Umbilical cord (tissue), 2 donors: ENCODE measurements at places on chromosomes 4 and X.

- DNase-seq, result no peak
Measured at GRCh38 chr4:1227816-1228215, 21.1 kb downstream of the CTBP1 start.

GRCh38 chr4:96524311-96524875, 684.5 kb downstream of the PDHA2 start:
- no peak for DNase-seq

GRCh38 chr4:121339307-121339706, 41.5 kb downstream of the QRFPR start:
- DNase-seq, result no peak

DNA sequence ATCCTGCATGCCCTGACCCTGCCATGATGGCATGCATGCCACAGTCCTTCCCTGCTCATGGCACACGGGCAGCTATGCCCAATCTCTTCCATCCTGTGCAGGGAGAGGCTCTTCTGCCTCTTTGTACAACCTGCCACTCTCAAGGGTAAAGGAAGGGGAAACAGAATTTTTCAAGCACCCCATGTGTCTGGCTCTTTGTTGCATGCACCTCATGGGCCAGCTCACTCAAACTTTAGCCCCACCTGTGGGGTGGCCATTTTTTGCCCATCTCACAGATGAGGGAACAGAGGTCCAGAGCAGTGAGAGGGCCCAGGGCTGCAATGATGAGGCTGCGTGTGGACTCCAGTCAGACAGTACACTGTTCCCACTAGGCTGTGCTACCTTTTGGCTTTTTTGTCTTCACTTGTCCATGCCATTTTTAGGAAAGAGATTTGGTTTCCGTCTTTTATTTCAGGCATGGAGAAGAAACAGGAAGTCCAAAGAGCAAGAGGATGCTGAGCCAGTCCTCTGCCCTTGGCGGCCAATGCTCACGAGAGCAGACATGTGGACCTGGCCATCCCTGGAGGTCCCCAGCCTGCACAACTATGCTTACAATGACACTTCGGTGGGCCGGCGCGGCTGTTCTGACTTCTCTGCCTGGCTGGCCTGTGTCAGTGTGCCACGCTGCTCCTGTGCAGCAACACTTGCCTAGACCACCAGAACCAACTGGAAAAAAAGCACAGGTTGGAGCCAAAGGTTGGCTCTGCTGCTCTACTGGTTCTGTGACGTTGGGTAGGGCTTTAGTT, 45.6 kb downstream of the NSG1 start:
- DNase-seq, result no peak

GRCh38 chr4:164383358-164384220, 370.3 kb upstream of the SMIM31 start:
- DNase-seq, result peak; percentile 94

- DNase-seq, result peak; percentile 56
Measured at GRCh38 chr4:127069675-127070074, 563.1 kb upstream of the INTU start.

GRCh38 chr4:101218894-101219293, 128.4 kb downstream of the PPP3CA start:
- no peak for DNase-seq

- no peak for DNase-seq
Measured at GRCh38 chr4:88599714-88600113, 7.4 kb downstream of the HERC3 start.

- no peak for DNase-seq
Measured at GRCh38 chr4:105170711-105171110, 24.0 kb downstream of the TET2 start.
